Lung (tissue), 17 donors: ENCODE measurements at places on chromosomes 5 and 9.

GRCh38 chr5:173452119-173452905 lies 124.1 kb upstream of the STC2 start:
- peaks cover 1% of the 10 kb centered on the region for H3K4me1 ChIP-seq
- no peaks in the 10 kb centered on the region for H3K36me3 ChIP-seq
- no peaks in the 10 kb centered on the region for H3K27me3 ChIP-seq
- DNase-seq: peak; percentile 65
- no peak overlapping the region for H3K4me3 ChIP-seq

GRCh38 chr5:132457371-132458225 lies 33.0 kb downstream of the IRF1 start:
- no peak overlapping the region for H3K4me3 ChIP-seq
- H3K27ac ChIP-seq: no peak overlapping the region
- peaks cover 40% of the 10 kb centered on the region for H3K4me1 ChIP-seq
- H3K27me3 ChIP-seq: no peaks in the 10 kb centered on the region
- DNase-seq: peak; percentile 11
- peaks cover 4% of the 10 kb centered on the region for H3K36me3 ChIP-seq

GRCh38 chr9:114385397-114386181 lies 2.2 kb downstream of the AKNA start:
- peaks cover 34% of the 10 kb centered on the region for H3K4me1 ChIP-seq
- no peaks in the 10 kb centered on the region for H3K27me3 ChIP-seq

- no peaks in the 10 kb centered on the region for H3K36me3 ChIP-seq
- H3K4me3 ChIP-seq: no peak overlapping the region
- DNase-seq: no peak
- H3K27ac ChIP-seq: no peak overlapping the region
- no peaks in the 10 kb centered on the region for H3K4me1 ChIP-seq
Measured at GRCh38 chr5:53820119-53820801, 259.8 kb downstream of the NDUFS4 start.

GRCh38 chr9:92140074-92140753 lies 25.0 kb upstream of the SPTLC1 start:
- H3K27me3 ChIP-seq: no peaks in the 10 kb centered on the region
- H3K36me3 ChIP-seq: no peaks in the 10 kb centered on the region
- DNase-seq: peak; percentile 67
- no peak overlapping the region for H3K4me3 ChIP-seq
- no peak overlapping the region for H3K27ac ChIP-seq
